ENCODE measurements at places on chromosomes 13 and 19. TPM values are rescaled to one million over a fixed set of nuclear protein-coding genes. Genes with fewer than 3 reads are reported as not detected.

The MPND gene
- 7.2 TPM for total RNA-seq

The ZNF443 gene
- total RNA-seq: 1.6 TPM

The EDDM13 gene
- not detected for total RNA-seq

- no peaks in the 10 kb centered on the region for H3K36me3 ChIP-seq
- no peak for DNase-seq
- no peak overlapping the region for H3K27ac ChIP-seq
- H3K27me3 ChIP-seq: no peaks in the 10 kb centered on the region
- H3K4me1 ChIP-seq: no peaks in the 10 kb centered on the region
These were observed 32.2 kb upstream of the TPP2 start for GRCh38 chr13:102564564-102564963.

DNA sequence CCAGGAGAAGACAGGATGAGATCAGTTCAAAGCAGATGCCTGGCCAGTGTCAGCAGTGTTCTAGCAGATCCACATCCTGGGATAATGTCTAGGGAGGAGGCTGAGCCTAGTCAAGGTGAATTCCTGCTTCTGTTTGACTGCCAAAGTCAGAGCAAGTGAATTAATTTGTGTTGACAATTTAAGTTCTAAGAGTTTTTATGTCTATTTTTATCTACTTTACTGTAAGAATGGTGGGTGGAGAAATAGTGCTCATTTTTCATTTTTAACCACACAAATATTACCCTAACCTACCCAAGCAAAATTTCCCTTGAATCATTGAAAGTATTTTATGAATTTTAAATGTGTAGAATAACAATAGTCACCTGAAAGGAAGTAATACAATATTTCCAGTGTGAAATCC is 207.6 kb upstream of the SLC10A2 start:
- peaks cover 11% of the 10 kb centered on the region for H3K4me1 ChIP-seq
- no peak overlapping the region for H3K4me3 ChIP-seq
- H3K36me3 ChIP-seq: no peaks in the 10 kb centered on the region

- no peaks in the 10 kb centered on the region for H3K36me3 ChIP-seq
- H3K4me3 ChIP-seq: no peak overlapping the region
- no peak for DNase-seq
These were observed 130.2 kb downstream of the FGF9 start for GRCh38 chr13:21800837-21801616.

DNA sequence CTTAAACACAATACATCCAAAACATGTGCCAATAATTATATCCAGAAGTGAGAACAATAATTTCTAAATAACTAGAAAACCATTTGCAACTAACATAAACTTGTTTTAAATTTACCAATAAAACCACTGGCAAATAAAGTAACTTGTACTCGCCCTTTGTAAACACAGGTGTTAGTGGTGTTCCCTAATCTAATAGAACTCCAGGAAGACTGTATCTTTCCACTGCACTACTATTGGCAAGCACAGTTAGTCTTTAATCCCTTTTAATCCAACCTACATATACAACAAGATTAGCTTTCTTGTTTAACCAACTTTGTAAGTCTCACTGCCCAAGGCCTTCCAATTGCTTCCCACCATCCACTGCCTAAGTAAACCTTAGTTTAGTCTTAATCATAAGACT is 79.5 kb downstream of the PCDH9 start:
- no peaks in the 10 kb centered on the region for H3K27me3 ChIP-seq
- no peak for DNase-seq
- H3K36me3 ChIP-seq: no peaks in the 10 kb centered on the region

GRCh38 chr13:27973291-27973690 is 4.2 kb upstream of the CDX2 start:
- DNase-seq: no peak
- no peaks in the 10 kb centered on the region for H3K36me3 ChIP-seq
- H3K27ac ChIP-seq: no peak overlapping the region
- H3K27me3 ChIP-seq: peaks cover 68% of the 10 kb centered on the region
- H3K4me3 ChIP-seq: no peak overlapping the region

DNA sequence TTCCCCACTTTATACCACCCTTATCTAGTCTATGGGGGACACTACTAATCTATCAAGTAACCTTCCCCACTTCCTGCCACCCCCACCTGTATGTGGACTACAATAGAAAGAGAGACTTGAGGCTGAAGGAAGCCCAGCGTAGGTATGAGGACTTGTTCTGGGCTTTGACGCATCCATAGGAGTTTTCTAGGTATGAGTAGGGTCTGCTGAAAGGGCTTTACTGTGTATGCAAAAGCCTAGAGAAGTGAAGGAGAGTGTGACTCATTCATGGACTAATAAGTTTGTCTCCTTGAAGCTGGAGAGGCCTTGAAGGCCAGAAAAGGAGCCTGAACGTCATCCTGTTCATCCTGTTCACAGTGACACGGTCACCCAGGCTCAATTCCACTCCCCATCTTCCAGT is 21.8 kb downstream of the TINCR start:
- no peak for DNase-seq
- H3K4me3 ChIP-seq: no peak overlapping the region
- H3K4me1 ChIP-seq: no peaks in the 10 kb centered on the region

GRCh38 chr13:32300920-32301319 is 14.2 kb downstream of the ZAR1L start:
- H3K27me3 ChIP-seq: no peaks in the 10 kb centered on the region
- no peaks in the 10 kb centered on the region for H3K36me3 ChIP-seq
- no peak for DNase-seq
- H3K4me1 ChIP-seq: no peaks in the 10 kb centered on the region
- H3K4me3 ChIP-seq: no peak overlapping the region
- H3K27ac ChIP-seq: no peak overlapping the region

- peaks cover 16% of the 10 kb centered on the region for H3K27me3 ChIP-seq
- no peak overlapping the region for H3K27ac ChIP-seq
- DNase-seq: no peak
- H3K4me1 ChIP-seq: peaks cover 24% of the 10 kb centered on the region
- H3K36me3 ChIP-seq: no peaks in the 10 kb centered on the region
These were observed 13.3 kb upstream of the CACNG6 start for GRCh38 chr19:53977991-53978731.

GRCh38 chr19:10388957-10389356 is 8.6 kb upstream of the TYK2 start:
- no peak overlapping the region for H3K27ac ChIP-seq
- no peaks in the 10 kb centered on the region for H3K27me3 ChIP-seq
- peaks cover 50% of the 10 kb centered on the region for H3K36me3 ChIP-seq
- peaks cover 5% of the 10 kb centered on the region for H3K4me1 ChIP-seq
- no peak overlapping the region for H3K4me3 ChIP-seq

DNA sequence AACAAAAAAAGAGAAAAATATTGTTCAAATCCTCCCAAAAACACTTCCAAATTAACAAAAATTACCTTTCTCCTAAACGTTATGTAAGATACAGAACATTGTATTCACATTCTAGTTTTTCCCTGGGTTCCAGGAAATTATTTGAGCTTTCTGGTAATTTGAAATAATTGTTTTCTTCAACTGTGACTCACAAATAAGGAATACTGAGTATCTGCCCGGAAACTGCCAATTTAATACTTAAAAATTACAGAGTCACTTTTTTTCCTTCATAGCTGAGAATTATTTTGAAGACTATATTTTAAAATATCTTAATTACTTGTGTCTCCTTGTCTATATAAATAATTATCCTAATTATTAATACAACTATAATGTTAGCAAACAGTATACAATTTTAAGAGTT is 709.0 kb upstream of the ARGLU1 start:
- no peaks in the 10 kb centered on the region for H3K27me3 ChIP-seq
- H3K4me1 ChIP-seq: peaks cover 5% of the 10 kb centered on the region
- H3K27ac ChIP-seq: no peak overlapping the region
- no peaks in the 10 kb centered on the region for H3K36me3 ChIP-seq
- DNase-seq: no peak

DNA sequence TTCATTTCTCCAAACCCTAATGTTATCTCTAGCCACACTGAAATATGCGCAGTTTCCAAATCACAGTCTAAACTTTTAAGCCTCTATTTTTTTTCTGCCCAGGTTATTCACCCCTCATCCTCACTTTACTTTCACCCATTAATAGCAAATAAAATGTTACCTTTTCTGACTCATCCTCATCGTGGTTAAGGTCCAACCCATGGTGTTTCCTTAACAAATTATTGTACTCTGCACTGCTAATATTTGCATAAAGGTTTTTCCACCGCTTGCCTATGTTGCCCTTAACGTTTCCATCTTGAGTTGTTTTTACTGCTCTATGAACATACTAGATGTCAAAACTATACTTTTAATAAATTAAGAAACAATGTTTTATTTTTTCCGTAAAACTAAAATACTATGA is 780.9 kb upstream of the KLHL1 start:
- no peak for DNase-seq
- H3K36me3 ChIP-seq: no peaks in the 10 kb centered on the region
- H3K4me3 ChIP-seq: no peak overlapping the region
- no peak overlapping the region for H3K27ac ChIP-seq
- no peaks in the 10 kb centered on the region for H3K4me1 ChIP-seq
